ENCODE measurements at places on chromosomes 1 and 21. TPM values are rescaled to one million over a fixed set of nuclear protein-coding genes. Genes with fewer than 3 reads are reported as not detected.
A peak's percentile ranks its signal among the peaks of the same experiment; 100 is the strongest.

RBM8A gene
- total RNA-seq, result 118 TPM

- peaks cover 3% of the 10 kb centered on the region for H3K4me1 ChIP-seq
- H3K27ac ChIP-seq, result no peak overlapping the region
- no peaks in the 10 kb centered on the region for H3K27me3 ChIP-seq
These were observed 40.5 kb downstream of the PATJ start for GRCh38 chr1:61782771-61783170.

GRCh38 chr21:38443110-38443509 lies 55.2 kb downstream of the ERG start:
- no peaks in the 10 kb centered on the region for H3K27me3 ChIP-seq
- H3K27ac ChIP-seq, result no peak overlapping the region
- no peak for DNase-seq

GRCh38 chr21:44615911-44616590 lies 4.2 kb downstream of the KRTAP10-8 start:
- H3K36me3 ChIP-seq, result no peaks in the 10 kb centered on the region
- no peaks in the 10 kb centered on the region for H3K4me1 ChIP-seq

DNA sequence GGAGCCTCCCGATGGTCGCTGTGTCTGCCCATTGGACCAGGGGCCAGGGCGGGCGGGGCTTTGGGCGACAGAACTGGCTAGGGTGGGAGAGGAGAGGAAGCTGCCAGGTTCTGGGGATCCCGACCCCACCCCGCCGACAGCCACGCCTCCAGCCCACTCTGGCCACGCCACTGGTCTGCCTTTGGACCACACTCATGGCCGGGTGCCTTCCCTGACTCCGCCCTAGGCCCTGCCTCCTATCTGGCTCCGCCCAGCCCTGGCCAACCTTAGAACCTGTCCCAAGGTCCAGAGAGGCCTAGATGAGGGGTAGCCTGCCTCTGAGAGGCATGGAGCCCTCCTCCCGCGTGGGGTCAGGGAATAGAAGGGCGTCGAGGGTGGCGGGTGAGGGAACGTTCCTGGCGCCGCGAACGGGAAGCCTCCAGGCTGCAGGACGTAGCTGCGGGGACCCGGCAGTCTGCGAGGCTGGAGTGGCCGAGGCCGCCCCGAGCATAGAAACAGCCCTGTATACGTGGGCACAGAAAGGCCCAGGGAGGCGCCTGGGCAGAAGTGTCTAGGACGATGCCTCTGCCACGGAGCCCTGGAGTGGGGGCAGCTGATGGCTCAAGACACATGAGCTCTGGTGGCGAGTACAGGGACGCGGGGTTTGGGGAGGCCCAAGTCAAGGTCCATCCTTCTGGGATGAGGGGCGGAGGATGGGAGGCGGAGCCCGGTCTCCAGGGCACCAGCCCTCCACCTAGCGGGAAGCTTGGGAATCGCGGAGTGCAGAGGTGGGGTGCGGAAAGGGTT lies 11.5 kb upstream of the COL16A1 start:
- H3K4me1 ChIP-seq, result peaks cover 51% of the 10 kb centered on the region
- H3K27ac ChIP-seq, result peak overlapping the region; percentile 94
- peak; percentile 93 for DNase-seq
- H3K27me3 ChIP-seq, result no peaks in the 10 kb centered on the region
- H3K36me3 ChIP-seq, result no peaks in the 10 kb centered on the region
- peak overlapping the region; percentile 45 for H3K4me3 ChIP-seq

- no peaks in the 10 kb centered on the region for H3K36me3 ChIP-seq
- H3K4me3 ChIP-seq, result no peak overlapping the region
These were observed 47.2 kb downstream of the TBX15 start for GRCh38 chr1:118940957-118941356.

- H3K4me1 ChIP-seq, result peaks cover 11% of the 10 kb centered on the region
- H3K4me3 ChIP-seq, result no peak overlapping the region
- H3K27me3 ChIP-seq, result no peaks in the 10 kb centered on the region
These were observed 24.6 kb downstream of the ASAP3 start for GRCh38 chr1:23459338-23459757.

KRTAP19-3 gene
- not detected for total RNA-seq

GRCh38 chr1:21260405-21261125 lies 29.7 kb downstream of the ECE1 start:
- DNase-seq, result no peak
- no peaks in the 10 kb centered on the region for H3K36me3 ChIP-seq
- H3K4me3 ChIP-seq, result no peak overlapping the region

GRCh38 chr1:114232691-114233090 lies 79.0 kb upstream of the SYT6 start:
- H3K4me1 ChIP-seq, result no peaks in the 10 kb centered on the region
- DNase-seq, result no peak
- no peaks in the 10 kb centered on the region for H3K27me3 ChIP-seq
- no peaks in the 10 kb centered on the region for H3K36me3 ChIP-seq

GRCh38 chr1:177857285-177857684 lies 112.6 kb downstream of the SEC16B start:
- H3K4me1 ChIP-seq, result no peaks in the 10 kb centered on the region
- H3K27me3 ChIP-seq, result no peaks in the 10 kb centered on the region
- no peak overlapping the region for H3K27ac ChIP-seq
- H3K36me3 ChIP-seq, result no peaks in the 10 kb centered on the region

- H3K36me3 ChIP-seq, result peaks cover 2% of the 10 kb centered on the region
- no peak overlapping the region for H3K4me3 ChIP-seq
- H3K27me3 ChIP-seq, result no peaks in the 10 kb centered on the region
- DNase-seq, result no peak
- H3K4me1 ChIP-seq, result no peaks in the 10 kb centered on the region
These were observed 36.0 kb downstream of the RRP1 start for GRCh38 chr21:43825242-43825935.

TRIM46 gene
- 9.8 TPM for total RNA-seq
